ENCODE measurements at places on chromosomes 4 and X.

DNA sequence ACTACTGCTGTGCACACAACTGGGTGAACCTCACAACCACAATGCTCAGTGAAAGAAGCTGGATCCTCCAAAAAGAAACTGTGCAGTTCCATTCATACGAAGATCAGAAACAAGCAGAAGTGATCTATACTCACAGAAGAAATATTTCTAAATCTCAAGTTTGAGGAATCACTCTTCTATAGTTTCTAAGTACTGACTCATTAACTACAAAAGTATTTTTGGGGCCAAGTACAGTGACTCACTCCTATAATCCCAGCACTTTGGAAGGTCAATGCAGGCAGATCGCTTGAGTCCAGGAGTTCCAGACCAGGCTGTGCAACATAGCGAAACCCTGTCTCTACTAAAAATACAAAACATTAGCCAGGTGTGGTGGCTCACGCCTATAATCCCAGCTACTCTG is 51.3 kb upstream of the RELL1 start:
- DNase-seq, result no peak

DNA sequence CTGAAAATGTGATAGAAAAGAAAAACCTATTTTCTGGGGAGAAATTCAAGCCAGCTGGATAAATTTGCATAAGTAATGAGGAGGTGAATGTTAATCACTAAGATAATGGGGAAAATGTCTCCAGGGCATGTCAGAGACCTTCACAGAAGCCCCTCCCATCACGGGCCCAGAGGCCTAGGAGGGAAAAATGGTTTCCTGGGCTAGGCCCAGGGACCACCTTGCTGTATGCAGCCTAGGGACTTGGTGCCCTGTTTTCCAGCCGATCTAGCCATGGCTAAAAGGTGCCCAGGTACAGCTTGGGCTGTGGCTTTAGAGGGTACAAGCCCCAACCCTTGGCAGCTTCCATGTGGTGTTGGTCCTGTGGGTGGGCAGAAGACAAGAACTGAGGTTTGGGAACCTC is 46.6 kb upstream of the TRPC5OS start:
- no peak for DNase-seq

- DNase-seq, result no peak
These were observed 54.2 kb downstream of the AFAP1 start for GRCh38 chr4:7885216-7886006.

DNA sequence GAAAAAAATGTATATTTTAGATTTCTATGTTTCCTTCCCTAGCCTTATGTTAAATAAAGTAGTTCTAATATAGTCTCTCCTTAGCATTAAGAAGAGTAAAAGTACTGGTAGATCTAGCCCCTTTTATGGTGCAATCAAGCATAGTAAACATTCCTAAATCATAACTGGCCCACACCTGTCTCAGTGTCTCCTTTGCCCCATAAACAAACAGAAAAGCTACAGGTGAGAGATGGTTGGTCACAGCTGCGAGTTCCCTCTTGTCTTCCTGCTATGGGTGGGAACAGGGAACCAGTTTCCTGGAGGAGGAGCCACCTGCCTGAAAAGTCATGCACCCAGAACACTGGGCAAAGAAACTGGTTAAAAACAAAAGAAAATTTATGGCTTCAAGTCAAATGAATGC is 16.6 kb downstream of the SOWAHB start:
- no peak for DNase-seq

DNA sequence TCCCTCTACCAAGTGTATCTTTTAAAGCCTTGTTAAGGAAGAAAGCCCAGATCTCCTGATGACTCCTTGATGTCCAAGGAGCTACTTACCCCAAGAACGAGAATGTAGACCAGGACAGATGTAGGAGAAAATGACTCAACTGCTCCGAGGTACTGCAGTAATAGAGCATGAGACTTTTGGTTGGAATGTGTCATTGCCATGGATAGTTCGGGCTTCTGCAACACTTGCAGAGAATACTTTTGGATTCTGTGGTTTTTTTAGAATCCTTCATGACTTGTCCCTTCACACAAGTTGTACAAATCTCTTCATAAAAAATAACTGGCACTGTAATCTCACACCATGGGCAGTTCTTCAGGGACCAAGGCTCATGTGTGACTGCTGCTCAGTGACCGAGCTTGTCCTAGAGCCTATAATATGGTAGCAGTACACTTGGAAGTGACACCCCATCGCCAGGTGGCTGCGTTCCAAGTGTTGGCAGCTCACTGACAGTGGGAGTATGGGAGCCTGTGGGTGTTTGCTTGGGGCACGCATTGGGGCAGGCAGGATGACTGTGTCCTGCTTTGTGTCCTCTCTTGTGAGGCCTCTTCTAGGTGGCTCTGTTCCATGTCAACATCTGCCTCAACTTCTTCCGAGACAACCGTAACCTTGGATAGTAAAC is 87.9 kb upstream of the WDR1 start:
- peak; percentile 12 for DNase-seq

- no peak for DNase-seq
These were observed 39.3 kb upstream of the HPGD start for GRCh38 chr4:174561560-174561959.

GRCh38 chr4:151983854-151984253 is 223.0 kb upstream of the GATB start:
- no peak for DNase-seq

GRCh38 chr4:70666369-70666768 is at the start of gene JCHAIN:
Gene JCHAIN (minus strand): TSS chr4:70666508. CDS start chr4:70666490, 18 bp downstream.
- DNase-seq, result no peak

- no peak for DNase-seq
These were observed 38.6 kb downstream of the PTCHD1 start for GRCh38 chrX:23373129-23373804.

DNA sequence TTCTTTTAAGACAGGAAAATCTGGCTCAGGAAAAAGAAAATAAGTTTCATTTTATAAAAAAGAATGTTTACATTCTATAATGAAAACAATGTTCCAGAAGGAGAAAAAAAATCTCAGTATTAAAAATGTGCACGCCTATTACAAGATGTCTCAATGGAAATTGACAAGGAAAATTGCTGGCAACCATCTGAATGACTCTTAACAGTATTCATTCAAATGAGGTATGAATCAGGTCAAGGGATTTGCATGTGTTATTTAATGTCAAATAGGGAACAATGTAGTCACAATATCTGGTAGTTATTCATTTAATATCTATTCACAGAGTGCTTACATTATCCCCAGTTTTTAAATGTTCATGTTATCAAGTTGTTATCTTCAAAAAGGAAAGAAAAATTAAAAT is 208.4 kb upstream of the TRAM1L1 start:
- no peak for DNase-seq

DNA sequence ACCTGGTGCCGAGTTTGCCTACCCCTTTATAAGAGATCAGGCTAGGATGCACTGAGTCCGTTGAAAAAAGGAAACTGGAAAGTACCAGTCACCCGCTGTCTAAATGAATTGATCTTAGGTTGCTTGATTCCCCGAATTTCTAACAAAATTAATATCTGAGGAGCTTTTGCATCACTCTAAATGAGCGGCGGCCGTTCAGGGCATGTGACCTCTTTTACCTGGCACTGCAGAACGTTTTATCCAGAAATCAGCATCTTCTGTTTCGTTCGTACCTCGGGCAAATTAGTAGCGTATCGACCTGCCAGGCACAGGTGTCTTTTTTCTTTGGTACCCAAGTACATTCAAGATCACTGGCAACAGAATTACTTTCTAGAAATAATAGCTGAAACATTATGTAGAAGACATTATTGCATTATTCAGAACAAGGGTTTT is 876 bp downstream of the KLHL2 start:
- DNase-seq, result no peak

DNA sequence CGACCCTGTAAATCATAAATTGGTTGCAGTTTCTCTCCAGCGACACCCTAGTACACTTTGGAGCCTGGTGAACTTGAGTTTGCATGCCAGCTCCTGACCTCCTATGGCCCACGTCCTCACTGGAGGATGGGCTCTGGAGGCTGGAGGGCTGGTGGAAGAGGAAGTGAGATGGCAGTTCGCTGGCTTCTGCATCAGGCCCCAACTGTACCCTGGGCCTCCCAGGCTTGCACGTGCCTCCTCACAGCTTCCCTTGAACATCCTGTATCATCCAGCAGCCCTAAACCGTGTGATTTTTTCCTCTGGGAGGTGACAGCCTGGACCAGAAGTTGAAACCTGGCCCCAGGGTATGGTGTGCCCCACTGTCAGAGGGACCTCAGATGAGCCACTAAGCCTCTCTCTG is 78.5 kb downstream of the HTRA3 start:
- DNase-seq, result no peak

GRCh38 chr4:89101256-89102161 is 9.8 kb upstream of the TIGD2 start:
- no peak for DNase-seq

GRCh38 chr4:173835903-173836302 is 305.9 kb upstream of the HAND2 start:
- no peak for DNase-seq

GRCh38 chr4:130026185-130026584 is 930.2 kb downstream of the C4orf33 start:
- DNase-seq, result no peak

GRCh38 chr4:71870456-71870855 is 86.6 kb upstream of the GC start:
- DNase-seq, result no peak

DNA sequence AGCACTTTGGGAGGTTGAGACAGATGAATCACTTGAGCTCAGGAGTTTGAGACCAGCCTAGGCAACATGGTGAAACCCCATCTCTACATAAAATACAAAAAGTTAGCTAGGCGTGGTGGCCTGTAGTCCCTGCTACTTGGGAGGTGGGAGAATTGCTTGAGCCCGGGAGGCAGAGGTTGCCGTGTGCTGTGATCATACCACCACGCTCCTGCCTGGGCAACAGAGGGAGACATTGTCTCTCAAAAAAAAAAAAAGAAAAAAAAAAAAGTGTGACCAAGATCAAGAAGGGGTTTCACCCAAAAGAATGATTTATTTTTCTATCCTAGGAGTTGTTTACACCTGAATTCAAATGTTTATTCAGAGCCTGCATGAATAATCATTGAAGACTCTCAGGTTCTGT is 572.4 kb upstream of the GALNT7 start:
- no peak for DNase-seq

DNA sequence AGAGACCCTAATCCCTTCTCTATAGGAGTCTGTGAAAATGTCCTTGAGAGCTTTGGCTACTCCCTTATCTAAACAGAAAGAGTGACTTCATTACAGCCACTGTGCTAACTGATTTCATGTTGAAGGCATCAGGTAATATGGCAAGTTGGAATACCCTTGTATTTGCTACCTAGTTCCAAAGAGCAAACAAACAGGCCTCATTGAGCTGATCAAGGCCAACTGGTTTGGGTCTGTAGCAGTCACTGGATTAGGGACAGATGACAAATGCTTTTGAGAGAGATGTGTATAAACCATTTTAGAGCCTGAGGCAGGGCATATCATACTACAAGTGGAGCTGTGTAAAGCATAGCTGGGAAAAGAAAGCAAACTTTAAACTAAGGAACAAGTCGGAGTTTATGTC is 22.9 kb upstream of the PDLIM5 start:
- DNase-seq, result no peak

DNA sequence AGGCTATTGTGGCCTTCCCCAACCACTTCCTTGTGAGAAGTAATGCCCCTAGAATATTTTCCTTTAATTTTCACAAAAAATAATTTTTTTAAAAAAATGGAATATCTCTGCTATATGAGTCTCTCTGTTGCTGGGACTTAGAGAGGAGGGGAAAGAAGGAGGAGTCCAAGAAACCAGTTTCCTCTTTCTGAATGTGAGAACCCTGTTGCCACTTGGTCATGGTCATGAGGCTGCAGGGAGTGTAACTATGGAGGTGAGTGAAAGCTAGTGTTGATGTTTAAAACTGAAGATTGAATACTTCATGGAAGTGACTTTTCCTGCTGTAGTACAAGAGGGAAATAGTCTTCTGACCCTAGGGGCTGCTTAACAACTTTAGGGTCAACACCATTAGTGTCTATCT is 20.4 kb downstream of the KIAA1210 start:
- no peak for DNase-seq

DNA sequence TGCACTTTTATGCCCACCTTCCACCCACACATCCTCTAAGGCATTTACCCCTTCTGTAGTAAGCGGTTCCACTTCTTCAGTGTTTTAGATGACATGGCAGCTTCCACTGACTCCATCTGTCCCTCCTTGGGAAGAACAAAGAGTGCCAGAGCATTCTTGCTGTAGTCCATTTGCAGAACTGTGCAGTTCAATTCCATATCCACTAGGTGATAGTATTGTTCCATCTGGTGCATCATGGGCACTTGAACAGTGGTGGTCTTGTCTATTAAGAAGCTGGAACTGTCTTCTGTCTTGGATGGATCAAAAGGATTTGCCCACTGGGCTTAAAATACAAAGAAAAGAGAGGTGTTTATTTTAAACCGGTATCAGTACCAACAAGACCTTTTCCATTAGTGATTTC is 3.5 kb downstream of the SERPINA7 start:
- DNase-seq, result no peak

DNA sequence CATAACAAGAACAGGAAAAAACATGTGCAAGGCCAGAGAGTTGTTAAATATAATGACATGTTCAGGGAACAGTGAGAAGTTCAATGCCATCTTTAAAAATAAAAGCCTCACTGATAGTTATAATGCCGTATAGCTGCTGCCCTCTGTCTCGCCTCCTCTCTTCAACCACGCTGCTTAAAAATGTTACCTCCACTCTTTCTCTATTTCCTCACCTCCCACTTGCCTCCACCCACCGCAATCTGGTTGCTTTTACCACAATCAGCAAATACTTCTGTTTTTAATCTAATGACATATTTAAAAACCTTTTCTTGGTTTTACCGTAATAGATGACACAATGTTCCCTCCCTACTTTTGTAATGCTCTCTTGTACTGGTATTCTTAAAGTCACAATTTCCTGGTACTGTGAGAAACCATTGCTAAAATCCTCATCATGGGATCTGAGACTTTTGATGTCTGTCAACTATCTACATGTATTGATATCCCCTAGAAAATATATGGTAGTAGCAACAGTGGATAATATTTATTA is 66.0 kb downstream of the GABRA2 start:
- no peak for DNase-seq

DNA sequence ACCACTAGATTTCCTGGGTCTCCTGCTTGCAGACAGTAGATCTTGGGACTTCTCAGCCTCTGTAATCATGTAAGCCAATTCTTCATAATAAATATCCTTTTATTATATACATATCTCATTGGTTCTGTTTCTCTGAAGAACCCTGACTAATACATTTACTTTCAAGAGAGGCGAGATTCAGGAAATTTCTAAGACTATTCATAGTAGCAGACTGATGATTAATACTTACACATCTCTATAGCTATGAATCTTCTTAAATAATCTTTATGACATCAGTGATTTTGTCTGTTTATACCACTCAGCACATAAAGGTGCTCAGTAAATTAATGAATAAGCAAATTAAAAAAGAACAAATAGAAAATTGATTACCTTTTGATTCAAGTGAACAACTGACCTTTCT is 682.3 kb upstream of the GRID2 start:
- no peak for DNase-seq

GRCh38 chrX:13903405-13903804 is 86.5 kb upstream of the GPM6B start:
- DNase-seq, result no peak

DNA sequence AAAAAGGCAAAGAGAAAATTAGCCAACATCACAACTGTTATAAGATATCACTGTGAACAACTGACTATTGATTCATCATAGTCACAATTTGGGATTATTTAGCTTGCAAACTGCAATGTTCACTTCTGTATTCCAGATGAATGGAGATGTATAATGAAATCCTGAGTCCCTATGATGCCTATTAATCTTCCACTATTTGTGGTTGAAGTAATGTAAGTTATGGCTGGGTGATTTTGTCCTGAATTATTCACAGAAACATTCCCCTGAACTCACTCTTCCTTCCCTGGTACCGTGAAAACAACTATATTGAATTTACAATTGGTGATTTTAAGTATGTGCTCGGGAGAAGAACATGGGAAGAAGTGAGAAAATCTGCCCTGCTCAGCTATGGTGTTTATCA is 50.8 kb upstream of the NPFFR2 start:
- DNase-seq, result no peak
